ENCODE measurements at places on chromosomes 13 and 19. TPM values are rescaled to one million over a fixed set of nuclear protein-coding genes. Genes with fewer than 3 reads are reported as not detected.

- H3K4me1 ChIP-seq, result no peaks in the 10 kb centered on the region
- H3K27me3 ChIP-seq, result no peaks in the 10 kb centered on the region
- no peak for DNase-seq
- H3K4me3 ChIP-seq, result no peak overlapping the region
- H3K36me3 ChIP-seq, result no peaks in the 10 kb centered on the region
Observed at GRCh38 chr13:67620665-67621064, 390.5 kb upstream of the PCDH9 start.

DNA sequence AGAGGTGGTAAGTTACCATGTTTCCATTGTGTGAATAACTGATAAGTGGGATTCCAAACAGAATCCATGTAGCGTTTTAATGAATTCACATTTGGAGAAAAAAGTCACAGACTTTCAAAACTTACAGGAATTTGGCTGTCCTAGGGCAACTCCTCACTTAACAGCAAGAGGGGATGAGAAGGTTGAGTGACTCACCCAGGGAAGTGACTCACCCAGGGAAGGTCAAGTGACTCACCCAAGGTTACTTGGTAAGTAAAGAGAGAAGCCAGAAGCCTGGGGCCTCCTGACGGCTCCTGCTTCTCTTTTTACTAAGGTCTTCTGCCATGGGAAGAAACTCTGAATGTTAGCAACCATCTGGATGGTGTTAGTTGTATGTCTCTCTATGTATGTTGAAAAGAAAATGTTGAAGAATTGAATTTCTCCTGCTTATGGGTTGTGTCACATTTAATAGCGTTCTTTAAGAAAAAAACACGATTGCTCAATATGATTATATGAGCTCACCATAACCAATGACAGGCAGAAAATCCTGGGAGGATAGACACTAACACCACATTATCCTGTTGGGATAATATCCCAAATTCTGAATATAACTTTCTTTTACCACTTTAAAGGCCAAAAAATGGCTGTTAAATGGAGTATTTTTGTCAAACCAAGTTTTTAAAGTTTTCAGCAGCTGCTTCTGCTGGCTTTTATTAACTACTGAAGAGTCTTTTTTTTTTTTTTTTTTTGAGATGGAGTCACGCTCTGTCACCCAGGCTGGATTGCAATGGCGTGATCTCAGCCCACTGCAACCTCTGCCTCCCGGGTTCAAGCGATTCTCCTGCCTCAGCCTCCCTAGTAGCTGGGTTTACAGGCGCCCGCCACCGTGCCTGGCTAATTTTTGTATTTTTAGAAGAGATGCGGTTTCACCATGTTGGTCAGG is 195.6 kb downstream of the GGACT start:
- H3K4me1 ChIP-seq, result peaks cover 10% of the 10 kb centered on the region
- H3K36me3 ChIP-seq, result no peaks in the 10 kb centered on the region
- peak; percentile 90 for DNase-seq
- peak overlapping the region; percentile 45 for H3K27ac ChIP-seq
- H3K4me3 ChIP-seq, result no peak overlapping the region
- H3K27me3 ChIP-seq, result no peaks in the 10 kb centered on the region

MEIOSIN gene
- not detected for total RNA-seq

C1QTNF9 gene
- total RNA-seq, result not detected

- H3K27me3 ChIP-seq, result no peaks in the 10 kb centered on the region
- H3K36me3 ChIP-seq, result no peaks in the 10 kb centered on the region
- H3K4me1 ChIP-seq, result no peaks in the 10 kb centered on the region
- H3K27ac ChIP-seq, result no peak overlapping the region
Observed at GRCh38 chr13:22866221-22866620, 314.6 kb upstream of the SGCG start.

DNA sequence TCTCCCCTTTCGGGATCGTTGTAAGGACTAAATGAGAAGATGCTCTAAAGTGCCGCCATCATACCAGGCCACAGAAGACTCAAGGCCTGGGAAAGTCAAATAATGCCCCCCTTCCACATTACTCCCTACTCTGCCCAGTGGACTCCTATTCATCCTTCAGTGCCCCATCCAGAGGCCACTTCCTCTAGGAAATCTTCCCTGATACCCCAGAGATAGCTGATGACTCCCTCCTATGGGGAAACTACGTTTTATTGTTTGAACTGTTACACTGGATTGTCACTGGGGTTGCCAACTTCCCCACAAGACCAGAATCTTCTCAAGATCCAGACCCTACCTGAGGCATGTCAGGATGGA is 14.2 kb downstream of the MEIS3 start:
- H3K4me1 ChIP-seq, result no peaks in the 10 kb centered on the region
- no peak overlapping the region for H3K4me3 ChIP-seq
- no peaks in the 10 kb centered on the region for H3K27me3 ChIP-seq
- no peak overlapping the region for H3K27ac ChIP-seq
- H3K36me3 ChIP-seq, result no peaks in the 10 kb centered on the region

GRCh38 chr19:58351558-58351878 is 1.8 kb downstream of the A1BG start:
- H3K27ac ChIP-seq, result no peak overlapping the region
- peaks cover 12% of the 10 kb centered on the region for H3K4me1 ChIP-seq
- H3K36me3 ChIP-seq, result no peaks in the 10 kb centered on the region
- H3K4me3 ChIP-seq, result no peak overlapping the region

- H3K27me3 ChIP-seq, result no peaks in the 10 kb centered on the region
- no peaks in the 10 kb centered on the region for H3K36me3 ChIP-seq
Observed at GRCh38 chr19:5501907-5502306, 46.7 kb downstream of the ZNRF4 start.

GMIP gene
- 109 TPM for total RNA-seq

GRCh38 chr19:33467851-33468250 is 53.7 kb downstream of the PEPD start:
- DNase-seq, result no peak
- no peaks in the 10 kb centered on the region for H3K27me3 ChIP-seq
- no peak overlapping the region for H3K4me3 ChIP-seq
- no peaks in the 10 kb centered on the region for H3K36me3 ChIP-seq

- H3K27me3 ChIP-seq, result no peaks in the 10 kb centered on the region
- H3K36me3 ChIP-seq, result no peaks in the 10 kb centered on the region
- no peak overlapping the region for H3K27ac ChIP-seq
- no peak for DNase-seq
- H3K4me3 ChIP-seq, result no peak overlapping the region
Observed at GRCh38 chr13:85549819-85550218, 249.4 kb downstream of the SLITRK6 start.

DNA sequence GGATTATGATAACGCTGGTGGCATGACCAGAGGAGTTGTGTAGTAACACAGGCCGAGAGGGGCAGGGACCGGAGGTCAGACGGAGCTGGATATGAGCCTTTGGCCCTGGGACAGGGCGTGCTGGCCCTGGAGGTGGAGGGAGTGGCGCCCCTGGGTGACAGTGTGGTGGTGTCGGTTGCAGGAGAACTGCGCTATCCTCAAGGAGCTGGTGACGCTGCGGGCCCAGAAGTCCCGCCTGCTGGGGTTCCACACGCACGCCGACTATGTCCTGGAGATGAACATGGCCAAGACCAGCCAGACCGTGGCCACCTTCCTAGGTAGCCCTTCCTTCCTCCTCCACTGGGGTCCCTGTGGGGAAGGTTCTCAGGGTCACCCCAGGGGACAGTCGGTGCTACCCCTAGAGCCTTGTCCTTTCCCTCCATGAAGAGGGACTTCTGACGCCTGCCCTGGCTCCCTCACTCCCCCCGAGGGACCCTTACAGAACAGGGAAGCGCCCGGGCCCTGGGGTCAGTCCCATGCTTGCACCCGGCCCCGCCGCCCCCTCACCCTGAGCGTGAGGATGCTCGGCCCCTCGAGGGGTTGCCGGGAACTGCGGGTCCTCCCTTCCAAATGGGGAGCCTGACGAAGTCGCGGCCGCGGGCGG is 12.8 kb upstream of the ZNF554 start:
- no peaks in the 10 kb centered on the region for H3K27me3 ChIP-seq
- no peak overlapping the region for H3K4me3 ChIP-seq
- peaks cover 4% of the 10 kb centered on the region for H3K36me3 ChIP-seq
- peak; percentile 61 for DNase-seq
